ENCODE measurements at places on chromosomes 5 and 9.

DNA sequence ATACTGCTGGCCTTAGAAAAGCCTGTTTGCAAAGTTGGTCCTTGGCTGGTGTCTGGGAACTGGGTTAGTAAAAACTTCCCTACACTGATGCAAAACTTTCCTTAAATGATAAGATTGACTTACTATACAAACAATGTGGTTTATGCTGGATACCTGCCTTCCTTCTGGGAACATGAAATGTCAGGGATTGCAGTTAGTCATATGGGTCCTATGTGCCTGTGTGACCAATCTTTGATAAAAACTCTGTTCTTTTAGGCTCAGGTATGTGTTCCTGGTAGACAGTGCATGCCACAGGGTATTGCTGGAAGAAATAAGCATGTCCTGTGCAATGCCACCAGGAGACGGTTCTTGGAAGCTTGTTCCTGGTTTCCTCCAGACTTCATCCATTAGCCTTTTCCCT, 173.3 kb downstream of the RMI1 start:
- DNase-seq: no peak

DNA sequence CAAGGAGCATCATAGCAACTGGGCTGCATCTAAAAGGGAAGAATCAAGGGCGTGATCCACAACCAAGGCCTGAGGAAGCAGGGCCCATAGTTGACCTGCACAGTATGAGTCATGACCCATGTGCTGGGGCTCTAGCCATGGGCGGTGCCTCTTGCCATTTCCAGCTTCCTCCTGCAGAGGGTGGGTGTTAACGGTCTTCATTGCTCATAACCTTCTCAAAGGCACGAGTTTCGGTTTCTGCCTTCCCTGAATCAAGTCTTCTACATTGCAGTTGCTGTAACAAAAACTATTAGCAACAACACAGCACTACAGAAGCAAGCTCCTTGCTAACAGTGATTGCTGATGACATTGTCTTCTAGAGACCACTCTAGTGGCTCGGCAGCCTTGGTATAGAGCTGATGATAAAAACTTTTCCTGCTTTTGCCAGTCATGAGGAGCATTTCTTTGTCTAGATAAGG, 66.9 kb downstream of the CTSL start:
- peak; percentile 97 for DNase-seq

DNA sequence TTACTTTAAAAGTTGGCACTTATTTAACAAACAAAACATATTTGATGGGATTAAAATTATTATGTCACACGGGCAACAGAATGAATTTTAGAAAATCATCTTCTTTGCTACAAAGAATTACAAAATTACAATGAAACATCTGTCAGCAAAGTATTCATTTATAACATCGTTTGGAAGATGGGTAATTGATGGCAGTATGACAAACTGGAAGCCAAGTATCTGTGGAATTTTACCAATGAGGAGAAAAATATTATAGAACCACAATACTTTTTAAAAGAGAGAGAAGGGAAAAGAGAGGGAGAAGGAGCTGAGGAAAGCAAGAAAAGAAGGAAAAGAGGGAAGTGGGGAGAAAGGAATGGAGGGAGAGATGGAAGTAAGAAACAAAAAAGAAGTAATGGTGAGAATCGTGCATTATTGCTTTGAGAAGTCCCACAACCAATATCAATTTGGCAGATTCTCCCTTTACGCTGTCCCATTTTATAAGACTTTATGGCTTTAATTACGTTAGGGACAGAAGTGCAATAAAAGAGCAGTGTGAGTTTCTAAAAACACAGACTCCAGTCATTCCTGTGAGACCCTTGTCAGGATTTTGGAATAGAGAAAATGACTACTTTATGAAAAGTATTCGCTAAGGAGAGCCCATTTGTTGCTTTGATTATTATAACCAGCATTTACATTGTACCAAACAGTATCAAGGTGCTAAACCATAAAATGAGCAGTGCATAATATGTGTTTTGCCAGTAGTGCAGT, 76.7 kb downstream of the LURAP1L start:
- DNase-seq: no peak

GRCh38 chr5:142902186-142902965, 132.2 kb downstream of the ARHGAP26 start:
- DNase-seq: peak; percentile 53

- no peak for DNase-seq
These were observed 118.1 kb downstream of the ADAMTS2 start for GRCh38 chr5:179227229-179227579.

- no peak for DNase-seq
These were observed 212.0 kb downstream of the SREK1 start for GRCh38 chr5:66356011-66356565.

GRCh38 chr5:128212191-128212806, 128.7 kb downstream of the SLC12A2 start:
- DNase-seq: no peak

DNA sequence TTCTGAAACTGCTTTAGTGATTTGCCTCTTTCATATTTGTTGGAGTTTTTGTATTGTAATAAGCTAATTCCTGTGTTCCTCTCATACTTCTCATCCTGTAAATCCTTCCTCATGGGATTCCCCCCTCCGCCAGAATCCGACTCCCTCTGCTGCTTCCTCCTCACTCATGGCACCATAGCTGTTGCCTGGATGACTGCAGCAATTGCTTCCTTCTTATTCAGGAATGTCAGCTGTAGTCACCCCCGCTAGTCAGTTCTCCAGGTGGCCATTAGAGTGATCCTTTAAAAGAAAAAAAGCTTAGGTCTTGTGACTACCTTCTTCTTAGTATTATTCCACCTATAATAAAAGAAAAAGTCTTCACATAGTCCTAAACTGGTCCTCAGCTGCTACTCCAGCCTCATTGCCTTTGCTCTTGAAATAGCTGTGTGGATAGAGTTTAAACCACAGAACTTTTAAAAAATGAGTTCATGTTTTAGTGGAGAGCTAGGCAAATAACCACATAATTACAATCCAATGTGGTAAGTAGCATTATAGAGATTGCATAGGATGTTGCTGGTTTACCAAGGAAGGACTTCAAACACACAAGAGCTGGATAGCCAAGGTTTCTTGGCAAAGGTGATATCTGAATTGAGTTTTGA, 227.3 kb downstream of the KDM4C start:
- no peak for DNase-seq

DNA sequence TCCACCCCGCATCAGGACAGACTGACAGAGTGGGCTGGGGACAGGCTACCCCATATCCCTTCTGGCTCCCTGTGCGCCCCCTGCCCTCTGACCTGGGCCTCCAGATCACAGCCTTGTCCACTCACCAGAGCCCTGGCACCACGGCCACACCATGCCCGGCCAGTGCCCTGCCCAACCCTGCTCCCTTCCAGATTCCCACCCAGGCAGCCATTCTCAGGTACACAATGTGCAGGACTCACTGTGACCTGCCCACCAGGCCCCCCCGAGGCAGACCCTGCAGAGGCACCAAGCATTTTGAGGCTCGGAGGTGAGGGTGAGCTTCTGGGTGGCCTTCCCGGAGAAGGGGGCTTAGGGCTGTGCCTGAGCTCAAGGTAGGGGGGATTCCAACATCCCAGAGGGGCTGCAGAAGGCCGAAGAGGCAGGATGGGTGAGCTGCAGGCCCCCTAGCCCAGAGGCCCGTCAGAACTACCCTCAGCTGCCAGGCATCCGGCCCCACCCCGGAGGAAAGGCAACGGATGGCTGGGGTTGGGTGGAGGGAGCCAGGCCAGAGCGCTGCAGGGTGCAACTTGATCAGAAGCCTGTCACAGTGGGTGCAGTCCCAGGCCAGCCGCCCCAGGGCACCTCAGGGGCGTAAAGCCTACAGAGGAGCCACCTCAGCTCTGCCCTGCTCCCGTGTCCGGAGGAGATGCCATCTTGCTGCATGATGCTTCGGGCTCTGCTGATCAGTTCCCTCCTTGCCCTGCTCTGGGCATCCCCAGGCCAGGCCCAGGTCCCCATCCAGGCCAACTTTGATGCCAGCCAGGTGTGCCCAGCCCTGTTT, at the start of gene LCNL1:
LCNL1 (plus strand) TSS at position 762 of the 820 bp plus-strand sequence. CDS start 594 bp downstream, outside the sequence.
- DNase-seq: no peak

GRCh38 chr9:123282362-123283047, 14.1 kb upstream of the STRBP start:
- DNase-seq: no peak

- DNase-seq: no peak
These were observed 132.7 kb upstream of the TNC start for GRCh38 chr9:115250621-115251032.

- peak; percentile 19 for DNase-seq
These were observed 3.1 kb downstream of the KLF9 start for GRCh38 chr9:70411121-70411929.

DNA sequence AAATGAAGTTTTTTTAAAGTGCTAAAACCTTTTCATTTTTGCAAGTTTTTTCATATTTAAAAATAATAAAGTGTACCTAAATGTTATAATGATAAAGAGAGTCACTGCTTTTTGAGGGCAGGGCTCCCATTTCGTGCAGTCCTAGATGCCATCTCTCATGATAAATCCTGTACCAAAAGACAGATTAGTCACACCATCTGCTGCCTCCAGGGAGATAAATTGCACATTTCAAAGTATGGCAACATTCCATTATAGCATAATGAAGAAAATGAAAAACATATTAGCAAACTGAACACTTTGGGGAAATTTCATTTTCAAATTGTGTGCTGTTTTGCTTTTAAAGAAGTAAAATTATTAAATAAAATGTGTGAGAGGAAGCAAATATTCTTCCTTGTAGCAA, 257.2 kb downstream of the KIAA0825 start:
- no peak for DNase-seq

GRCh38 chr5:172506251-172506650, 51.9 kb upstream of the SH3PXD2B start:
- DNase-seq: no peak

GRCh38 chr9:28792716-28793115, 1219.4 kb upstream of the C9orf72 start:
- no peak for DNase-seq

GRCh38 chr9:138014563-138014945, 137.0 kb downstream of the CACNA1B start:
- DNase-seq: no peak

DNA sequence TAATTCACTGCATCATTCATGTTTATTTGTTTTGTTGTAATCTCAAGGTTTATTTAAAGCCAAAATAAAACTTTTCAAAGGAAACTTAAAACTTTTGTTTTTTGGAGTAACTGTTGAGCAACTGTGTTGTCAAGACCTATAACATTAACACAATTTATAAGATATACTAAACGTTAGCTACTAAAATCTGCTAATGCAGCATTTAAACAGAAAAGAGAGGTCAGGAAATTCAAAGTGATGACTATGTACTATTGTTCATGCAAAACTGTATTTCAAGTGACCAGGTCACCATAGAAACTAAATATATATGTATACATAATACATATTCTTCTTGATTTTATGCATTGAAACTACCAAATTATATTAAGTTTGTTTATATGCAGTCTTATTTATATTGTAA, 1740.9 kb downstream of the EFNA5 start:
- DNase-seq: no peak

- no peak for DNase-seq
These were observed 480.9 kb upstream of the CD180 start for GRCh38 chr5:67677422-67677970.

GRCh38 chr5:126852841-126853271, 75.9 kb downstream of the LMNB1 start:
- DNase-seq: no peak

- DNase-seq: no peak
These were observed 57.6 kb downstream of the SH3TC2 start for GRCh38 chr5:149005077-149005892.

DNA sequence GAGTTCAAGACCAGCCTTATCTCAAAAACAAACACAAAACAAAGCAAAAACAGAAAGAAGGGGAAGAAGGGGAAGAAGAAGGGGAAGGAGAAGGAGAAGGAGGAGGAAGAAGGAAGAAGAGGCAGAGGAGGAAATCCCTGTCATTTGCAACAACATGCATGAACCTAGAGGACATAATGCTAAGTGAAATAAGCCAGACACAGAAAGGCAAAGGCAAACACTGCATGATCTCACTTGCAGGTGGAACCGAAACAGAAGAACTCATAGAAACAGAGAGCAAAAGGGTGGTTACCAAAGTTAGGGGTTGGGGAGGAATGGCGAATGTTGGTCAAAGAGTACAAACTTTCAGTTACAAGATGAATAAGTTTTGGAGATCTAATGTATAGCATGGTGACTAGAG, 135.4 kb downstream of the UGCG start:
- DNase-seq: no peak

GRCh38 chr9:135516132-135516860, 4.9 kb upstream of the LCN1 start:
- DNase-seq: no peak

DNA sequence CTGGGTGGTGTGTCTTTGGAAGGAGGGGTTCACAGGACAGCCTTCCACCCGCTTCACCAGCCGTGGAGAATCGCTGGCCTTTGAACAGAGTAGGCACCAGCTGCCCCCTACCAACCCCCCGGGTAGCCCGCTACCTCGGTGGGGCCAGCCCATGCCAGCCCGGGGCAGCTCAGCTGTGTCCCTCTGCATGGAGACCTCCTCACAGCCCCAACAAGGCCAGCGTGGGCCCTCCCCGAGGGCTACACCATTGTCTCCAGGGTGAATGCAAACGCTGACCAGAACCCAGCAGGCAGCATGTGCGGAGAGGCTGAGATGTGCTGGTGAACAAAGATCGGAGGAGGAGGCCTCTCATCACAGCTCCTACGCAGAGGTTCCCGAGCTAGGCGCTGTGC, 51.9 kb downstream of the LMX1B start:
- no peak for DNase-seq

DNA sequence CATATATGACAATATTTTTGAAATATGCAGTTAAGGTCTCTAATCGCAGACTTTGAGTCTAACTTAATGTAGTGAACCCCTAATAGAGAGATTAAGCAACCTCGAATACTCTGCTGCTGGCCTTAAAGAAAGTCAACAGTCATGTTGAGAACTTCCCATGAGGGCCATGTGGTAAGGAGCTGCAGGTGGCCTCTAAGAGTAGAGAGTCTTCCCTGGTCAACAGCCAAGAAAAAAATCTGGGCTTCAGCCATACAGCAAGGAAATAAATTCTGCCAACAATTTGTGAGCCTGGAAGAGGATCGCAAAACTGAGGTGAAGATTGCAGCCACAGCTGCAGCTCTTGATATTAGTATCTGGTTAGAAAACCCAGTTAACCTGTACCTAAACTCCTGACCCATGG, 935.2 kb upstream of the TYRP1 start:
- no peak for DNase-seq

GRCh38 chr5:95883185-95884016, 60.9 kb upstream of the GLRX start:
- DNase-seq: peak; percentile 6

- peak; percentile 93 for DNase-seq
These were observed 31.8 kb upstream of the FABP6 start for GRCh38 chr5:160197341-160198144.

DNA sequence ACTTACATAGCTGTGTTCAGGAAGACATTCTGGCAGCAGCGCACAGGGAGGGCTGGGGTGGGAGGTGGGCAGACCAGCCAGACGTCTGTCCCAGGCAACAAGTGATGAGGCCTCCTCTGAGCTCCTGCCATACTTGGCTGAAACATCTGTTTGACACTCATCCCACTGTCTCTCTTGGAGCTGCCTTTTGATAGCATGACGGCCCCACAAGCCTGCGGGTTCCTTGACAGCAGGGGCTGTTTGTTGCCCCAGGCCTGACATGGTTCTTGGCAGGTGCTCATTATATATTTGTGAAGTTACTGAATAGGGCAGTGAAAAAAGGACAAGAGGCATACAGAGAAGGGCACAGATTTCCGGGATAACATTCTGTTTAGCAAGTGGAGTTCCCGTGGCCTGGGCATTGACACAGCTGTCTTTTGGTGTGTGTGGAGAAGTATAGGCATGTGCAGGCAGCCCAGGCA, 22.2 kb upstream of the B4GALT1 start:
- DNase-seq: no peak

- peak; percentile 49 for DNase-seq
These were observed 764 bp downstream of the ANKRA2 start for GRCh38 chr5:73564675-73565074.

Measured in NB4 (cell line).